Activated T-cell treated with anti-CD3 and anti-CD28 coated beads, Interleukin-2, amount 50 U/mL, for 48 hours (primary cell): ENCODE measurements at places on chromosomes 6 and 20.

GRCh38 chr20:22908944-22909343 is 126.2 kb upstream of the SSTR4 start:
- DNase-seq = no peak

GRCh38 chr20:22531756-22532155 is 52.6 kb downstream of the FOXA2 start:
- no peak for DNase-seq

DNA sequence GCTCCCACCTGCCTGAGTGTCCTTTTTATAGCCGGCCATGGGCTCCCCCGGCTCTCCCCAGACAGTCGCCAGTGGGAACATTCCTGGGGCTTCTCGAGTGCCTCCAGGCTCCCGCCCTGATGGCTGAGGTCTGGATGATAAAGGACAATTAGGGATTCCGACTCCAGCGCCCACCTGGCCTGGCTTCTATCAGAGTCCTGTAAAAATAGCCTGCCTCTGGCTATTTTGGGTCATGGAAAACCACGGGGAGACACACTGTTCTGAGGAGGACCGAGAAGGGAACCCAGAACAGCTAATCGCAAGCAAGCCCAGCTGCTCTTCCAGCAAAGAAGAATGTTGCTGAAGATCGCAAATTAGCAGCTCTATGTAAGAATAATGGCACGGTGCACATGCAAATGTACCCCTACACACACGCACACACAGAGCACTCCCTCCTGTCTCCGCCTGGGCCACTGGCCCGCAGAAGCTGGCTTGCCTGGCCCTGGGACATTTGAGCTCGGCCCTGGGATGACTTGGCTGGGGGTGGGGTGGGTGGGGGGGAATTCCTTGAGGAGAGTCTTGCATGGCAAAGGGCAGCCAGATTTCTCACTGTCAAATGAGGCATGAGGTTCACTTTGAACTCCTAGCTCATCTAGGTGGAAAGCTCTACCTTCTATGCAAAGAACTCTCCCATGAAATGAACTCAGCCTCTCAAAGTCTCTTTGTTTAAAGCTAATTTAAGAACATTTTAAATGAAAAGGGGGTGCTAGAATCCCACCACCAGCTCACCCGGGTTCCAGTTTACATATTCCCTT is 55.3 kb downstream of the CTCFL start:
- DNase-seq = no peak

DNA sequence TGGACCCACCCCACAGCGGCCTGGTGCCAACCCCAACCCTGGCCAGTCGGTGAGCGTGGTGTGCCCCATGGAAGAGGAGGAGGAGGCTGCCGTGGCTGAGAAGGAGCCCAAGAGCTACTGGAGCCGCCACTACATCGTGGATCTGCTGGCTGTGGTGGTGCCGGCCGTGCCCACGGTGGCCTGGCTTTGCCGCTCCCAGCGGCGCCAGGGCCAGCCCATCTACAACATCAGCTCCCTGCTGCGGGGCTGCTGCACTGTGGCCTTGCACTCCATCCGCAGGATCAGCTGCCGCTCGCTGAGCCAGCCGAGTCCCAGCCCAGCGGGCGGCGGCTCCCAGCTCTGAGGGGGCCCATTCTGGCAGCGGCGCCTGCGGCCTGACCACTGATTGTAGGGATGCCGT is 23.2 kb downstream of the SDCBP2 start:
- DNase-seq = no peak

DNA sequence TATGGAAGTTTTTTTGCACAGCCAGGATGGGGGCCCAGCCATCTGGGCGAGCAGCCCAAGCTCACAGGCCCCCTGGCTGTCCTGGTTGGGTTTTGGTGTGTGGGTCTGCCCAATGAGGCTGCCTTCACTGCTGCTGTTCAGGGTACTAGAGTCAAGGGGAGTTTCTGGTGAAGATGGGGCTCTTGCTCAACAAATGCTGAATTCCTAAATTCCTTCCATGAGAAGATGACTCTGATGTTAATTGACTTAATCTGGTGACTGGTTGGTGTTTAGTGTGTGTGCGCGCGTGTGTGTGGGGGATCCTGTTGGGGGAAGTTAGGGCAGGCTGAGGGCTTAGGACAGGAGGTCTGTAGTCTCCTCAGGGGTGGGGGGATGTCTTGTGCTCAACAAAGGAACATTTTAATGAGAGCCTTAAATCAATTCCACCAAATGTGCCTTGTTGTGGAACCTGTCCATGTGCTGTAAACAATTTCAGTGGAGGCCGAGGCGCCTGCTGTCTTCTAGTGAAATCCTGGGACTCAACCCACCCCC is 1.9 kb downstream of the PTK7 start:
- no peak for DNase-seq

- DNase-seq = no peak
These were observed 1.1 kb downstream of the VGLL2 start for GRCh38 chr6:117266257-117267053.

GRCh38 chr6:3579652-3580175 is 122.9 kb upstream of the SLC22A23 start:
- no peak for DNase-seq

GRCh38 chr6:42907336-42907735 is 8.5 kb upstream of the PTCRA start:
- DNase-seq = no peak

- no peak for DNase-seq
These were observed 177.8 kb upstream of the ECI2 start for GRCh38 chr6:4313044-4313686.

DNA sequence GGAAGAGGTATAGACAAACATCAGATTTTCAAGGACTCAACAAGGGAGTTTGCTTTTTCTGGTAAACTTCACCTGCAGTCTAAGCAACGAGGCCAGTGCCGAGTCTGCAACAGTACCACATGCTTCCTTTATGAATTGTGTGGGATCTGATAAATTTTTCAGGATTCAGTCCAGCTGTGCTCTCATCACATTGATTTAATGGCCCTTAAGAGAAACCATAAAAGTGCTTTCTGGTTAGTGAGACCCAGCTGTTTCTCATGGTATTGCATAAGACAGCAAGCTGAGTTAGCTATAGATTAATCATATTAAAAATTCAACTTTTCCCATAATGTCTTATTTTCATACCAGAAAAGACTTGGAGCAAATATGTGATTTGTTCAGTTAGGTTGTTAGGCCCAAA is 291.4 kb downstream of the CENPW start:
- DNase-seq = no peak

DNA sequence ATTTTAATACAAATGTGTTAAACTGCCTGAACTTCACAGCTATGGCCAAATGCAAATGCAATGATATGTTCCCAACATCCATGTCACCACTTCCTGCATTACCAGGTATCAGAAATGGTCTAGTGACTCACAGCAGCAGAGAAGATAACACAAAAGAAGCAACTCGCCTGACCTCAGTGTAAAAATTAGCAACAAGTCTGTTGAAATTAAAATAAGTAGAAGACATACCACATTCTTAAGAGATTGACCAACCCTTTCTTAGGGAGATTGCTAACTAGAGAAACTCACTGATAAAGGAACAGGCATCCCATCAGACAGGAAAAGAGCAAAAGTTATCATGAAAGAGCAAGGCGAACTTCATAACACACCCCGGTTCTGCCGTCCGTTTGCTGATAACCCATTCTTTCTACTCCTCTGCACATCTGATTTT is 45.1 kb downstream of the RNASET2 start:
- no peak for DNase-seq

DNA sequence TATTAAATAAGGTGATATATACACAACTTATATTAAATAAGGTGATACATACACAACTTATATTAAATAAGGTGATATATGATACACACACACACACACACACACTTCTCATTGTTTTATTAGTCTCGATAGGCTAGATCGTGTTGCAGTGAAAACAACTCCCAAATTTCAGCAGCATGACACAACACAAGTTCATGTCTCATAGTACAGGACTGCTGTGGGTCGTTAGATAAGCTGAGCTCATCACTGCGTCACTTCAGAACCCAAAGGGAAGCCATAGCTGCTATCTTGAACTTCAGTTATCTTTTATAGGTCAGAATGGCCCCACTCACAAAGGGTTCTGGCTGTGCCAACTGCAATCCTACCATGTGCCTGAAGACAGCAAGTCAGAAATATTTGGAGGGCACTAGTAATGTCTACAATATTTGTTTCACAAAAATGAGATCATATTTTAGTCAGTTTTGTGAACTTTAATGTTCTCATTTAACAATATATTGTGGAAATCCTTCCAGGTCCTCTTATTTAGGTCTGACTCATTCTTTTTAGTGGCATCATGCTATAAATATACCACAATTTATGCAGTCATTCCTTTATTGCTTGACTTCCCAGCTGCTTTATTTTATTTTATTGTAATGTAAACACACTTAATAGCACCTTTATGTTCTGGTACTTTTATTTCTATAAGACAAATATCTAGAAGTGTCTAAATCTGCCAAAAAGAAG is 290.2 kb downstream of the PHACTR1 start:
- no peak for DNase-seq

- DNase-seq = no peak
These were observed 146.9 kb downstream of the MACROD2 start for GRCh38 chr20:14142171-14142570.

GRCh38 chr20:19802099-19802491 is 44.0 kb downstream of the RIN2 start:
- no peak for DNase-seq

GRCh38 chr6:39933669-39934130 is 562 bp downstream of the MOCS1 start:
- DNase-seq = no peak

- no peak for DNase-seq
These were observed 538.5 kb downstream of the BMP2 start for GRCh38 chr20:7305976-7306375.

- no peak for DNase-seq
These were observed 576.0 kb upstream of the CDH4 start for GRCh38 chr20:60676011-60676410.
